ENCODE measurements at places on chromosomes 13 and 19. TPM values are rescaled to one million over a fixed set of nuclear protein-coding genes. Genes with fewer than 3 reads are reported as not detected.
A peak's percentile ranks its signal among the peaks of the same experiment; 100 is the strongest.

TNNI3 gene
- not detected for total RNA-seq

DNA sequence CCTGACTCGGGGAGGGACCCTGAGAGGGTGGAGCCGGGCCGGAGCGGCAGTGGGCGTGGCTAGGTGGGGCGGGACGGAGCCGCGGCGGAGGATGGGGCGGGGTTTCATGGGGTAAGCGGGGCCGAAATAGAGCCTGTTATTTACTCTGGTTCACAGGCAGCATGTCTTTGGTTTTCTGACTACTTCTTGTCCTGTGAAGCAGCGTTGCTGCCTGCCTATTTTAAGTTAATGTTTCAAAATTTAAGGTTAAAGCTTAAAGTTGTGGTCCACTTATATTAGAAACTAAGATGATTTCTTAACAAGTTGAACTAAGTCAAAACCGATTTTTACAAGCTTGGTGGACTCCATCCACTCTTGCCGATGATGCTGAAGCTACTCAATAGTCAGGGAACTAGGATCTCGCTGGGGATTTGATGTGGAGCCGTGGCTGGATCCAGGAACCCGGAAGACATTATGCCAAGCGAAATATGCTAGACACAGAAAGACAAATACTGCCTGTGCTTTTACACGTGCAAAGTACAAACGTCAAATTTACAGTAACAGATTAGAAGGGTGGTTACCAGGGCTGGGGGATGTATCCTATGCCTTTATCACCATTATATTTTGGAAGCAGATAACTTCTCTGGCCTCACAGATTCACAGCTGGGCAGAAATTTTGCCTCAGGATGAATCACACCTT lies 433 bp upstream of the ZNF616 start:
- DNase-seq, result no peak

- peak; percentile 83 for DNase-seq
Observed at GRCh38 chr13:46667687-46668281, 114.8 kb downstream of the LRCH1 start.

- peak; percentile 30 for DNase-seq
Observed at GRCh38 chr13:107427536-107427935, 787.8 kb downstream of the LIG4 start.

ZDHHC20 gene
- 22.1 TPM for total RNA-seq

DNA sequence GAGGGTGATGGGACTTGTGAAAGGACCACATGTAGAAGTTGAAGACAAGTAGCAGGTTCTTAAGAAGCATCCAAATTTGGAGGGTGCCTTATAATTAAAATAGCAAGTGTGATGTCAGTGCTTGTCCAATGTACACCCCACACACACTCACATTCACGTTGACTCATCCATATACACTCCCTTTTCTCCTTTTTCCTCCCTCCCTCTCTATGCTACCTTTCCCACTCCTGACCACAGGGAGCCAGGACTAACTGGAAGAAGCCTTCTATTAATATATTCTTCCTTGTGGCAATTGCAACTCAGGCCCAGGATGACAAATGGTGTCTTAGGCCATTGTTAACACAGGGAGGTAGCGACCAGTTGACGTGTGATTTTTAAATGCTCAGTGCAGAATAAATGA lies 16.3 kb upstream of the GPR183 start:
- no peak for DNase-seq

- no peak for DNase-seq
Observed at GRCh38 chr13:92255526-92255925, 857.1 kb downstream of the GPC5 start.

- no peak for DNase-seq
Observed at GRCh38 chr13:110329798-110330461, 22.8 kb downstream of the COL4A2 start.

ZNF611 gene
- total RNA-seq, result 11.6 TPM

TUBB4A gene
- 7.0 TPM for total RNA-seq

NCAN gene
- total RNA-seq, result not detected

GRCh38 chr19:47021536-47022139 lies 2.0 kb downstream of the NPAS1 start:
- DNase-seq, result no peak

DNA sequence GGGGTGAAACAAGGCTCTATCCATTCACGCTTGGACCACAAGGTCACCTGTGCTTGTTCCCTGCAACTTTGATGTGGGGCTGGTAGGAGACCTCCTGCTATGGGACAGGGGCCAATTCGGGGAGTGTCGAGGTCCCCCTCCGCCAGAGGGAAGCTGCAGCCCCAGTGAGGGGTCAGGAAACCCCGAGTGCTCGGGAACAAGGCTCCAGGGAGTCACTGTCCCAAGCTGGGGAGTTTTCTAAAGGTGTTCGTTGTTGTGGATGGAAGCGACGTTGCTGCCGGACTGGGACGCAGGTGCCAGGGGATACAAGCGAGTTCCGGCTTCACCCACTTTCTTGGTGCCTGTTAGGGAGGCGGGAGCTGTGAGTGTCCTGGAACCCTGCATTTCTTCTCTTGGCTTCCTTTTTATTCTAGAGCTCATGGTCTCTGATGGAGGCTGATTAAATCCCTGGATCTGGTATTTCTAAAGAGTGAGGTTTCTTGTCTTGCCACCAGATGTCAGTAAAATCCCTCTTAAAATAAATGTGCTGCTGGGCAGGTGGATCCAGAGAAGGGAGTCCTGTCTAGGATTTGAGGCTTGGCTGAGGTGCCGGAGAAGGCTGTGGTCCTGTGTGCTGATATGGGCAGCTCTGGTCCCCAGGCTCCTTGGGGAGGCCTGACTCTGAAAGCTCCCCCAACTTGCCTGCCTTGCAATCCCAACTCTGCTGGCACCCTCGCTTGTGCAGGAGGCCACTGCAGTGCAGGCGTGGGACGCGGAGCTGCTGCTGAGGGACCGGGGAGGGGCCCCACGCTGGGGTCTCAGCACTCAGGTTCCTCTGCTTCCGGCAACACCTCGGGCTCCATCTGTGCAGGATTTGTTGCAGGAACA lies 153.9 kb downstream of the TEX29 start:
- peak; percentile 8 for DNase-seq

DNA sequence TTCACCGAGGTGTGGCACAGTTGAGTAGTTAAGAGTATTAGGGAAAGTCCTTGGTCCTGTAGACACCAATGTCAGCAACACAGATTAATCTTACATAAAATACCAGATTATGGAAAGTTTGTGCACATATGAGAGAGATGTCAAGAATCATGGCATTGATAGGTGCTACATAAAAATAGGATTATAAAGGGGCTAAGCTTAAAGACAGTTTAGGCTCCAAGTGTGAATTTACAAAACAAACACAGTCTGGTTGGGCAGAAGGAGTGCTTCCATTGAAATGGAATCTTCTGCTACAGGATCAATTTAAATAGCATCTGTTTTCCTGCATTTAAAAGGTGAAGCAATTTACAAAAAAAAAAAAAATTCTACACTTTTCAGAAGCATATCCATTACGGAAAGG lies 292.9 kb downstream of the DNAJC15 start:
- DNase-seq, result no peak

DNA sequence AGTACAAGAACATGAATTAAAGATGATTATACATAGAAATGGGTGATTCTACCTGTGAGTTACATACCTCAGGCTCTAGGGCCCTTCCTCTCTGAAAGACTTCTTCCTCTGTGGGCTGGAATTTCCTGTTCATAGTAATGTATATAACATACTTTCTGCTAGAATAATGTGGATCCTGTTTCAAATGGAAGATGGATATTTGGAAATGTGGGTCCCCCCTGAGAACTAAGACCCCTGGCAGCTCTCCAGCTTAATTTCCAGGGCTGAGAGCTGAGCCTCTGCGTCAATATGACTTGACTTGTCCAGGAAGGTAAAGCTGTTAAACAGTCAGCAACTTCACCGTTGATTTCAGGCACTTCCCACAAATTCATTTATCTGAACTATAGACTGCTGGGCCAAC lies 296.3 kb downstream of the NALCN start:
- DNase-seq, result no peak

GRCh38 chr13:95509521-95510310 lies 42.8 kb upstream of the CLDN10 start:
- DNase-seq, result no peak

DNA sequence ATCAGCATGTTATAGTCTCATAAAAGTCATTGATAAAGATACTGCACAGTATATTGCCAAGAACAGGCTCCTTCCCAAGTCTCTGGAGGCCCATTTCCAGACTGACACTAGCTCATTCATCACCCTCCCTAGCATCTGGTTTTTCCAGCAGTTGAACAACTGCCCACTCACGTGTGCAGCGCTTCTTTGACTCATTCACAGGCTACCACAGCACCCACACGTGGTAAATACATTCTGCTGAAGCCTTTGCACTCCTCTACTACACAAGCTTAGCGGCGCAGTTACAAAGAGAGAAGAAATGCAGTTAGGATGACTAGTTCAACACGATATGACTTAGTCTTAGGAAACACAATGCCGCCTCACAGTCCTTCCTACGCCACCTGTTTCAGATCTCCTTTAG lies 87.7 kb downstream of the DOCK9 start:
- DNase-seq, result no peak

DNA sequence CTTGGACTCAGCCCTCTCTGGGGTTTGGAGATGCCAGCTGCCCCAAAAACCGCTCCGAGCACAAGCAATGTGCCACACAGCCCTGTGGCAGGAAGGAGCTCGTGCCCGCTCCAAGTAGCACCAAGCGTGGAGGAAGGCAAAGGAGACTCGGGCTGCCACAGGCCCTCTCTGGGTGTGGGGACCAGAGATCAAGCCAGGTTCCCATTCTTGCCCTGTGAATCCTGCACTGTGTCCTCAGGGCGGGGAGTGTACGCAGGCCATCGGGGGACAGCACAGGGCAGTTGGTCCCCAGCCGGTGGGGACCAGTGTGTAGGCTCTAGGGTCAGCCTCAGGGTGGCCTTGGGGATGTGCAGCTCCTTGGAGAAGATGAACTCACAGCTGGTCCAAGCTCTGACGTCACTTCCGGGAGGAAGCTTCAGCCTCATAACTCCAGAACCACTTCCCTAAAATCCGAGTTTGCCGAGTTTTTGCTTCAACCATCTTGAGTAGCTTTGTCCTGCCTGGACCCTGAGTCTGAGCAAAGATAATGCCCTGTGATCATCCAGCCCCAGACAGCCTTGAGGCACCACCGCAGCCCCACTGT lies 9.3 kb upstream of the CPAMD8 start:
- DNase-seq, result no peak

MTUS2 gene
- not detected for total RNA-seq

DKKL1 gene
- total RNA-seq, result not detected

GRCh38 chr19:46614114-46614722 lies 10.7 kb downstream of the PTGIR start:
- peak; percentile 70 for DNase-seq

Measured in hematopoietic multipotent progenitor cell (in vitro differentiated cells).